ENCODE measurements at places on chromosomes 12 and 14. TPM values are rescaled to one million over a fixed set of nuclear protein-coding genes. Genes with fewer than 3 reads are reported as not detected.

The NKX2-1 gene
- not detected for total RNA-seq

DNA sequence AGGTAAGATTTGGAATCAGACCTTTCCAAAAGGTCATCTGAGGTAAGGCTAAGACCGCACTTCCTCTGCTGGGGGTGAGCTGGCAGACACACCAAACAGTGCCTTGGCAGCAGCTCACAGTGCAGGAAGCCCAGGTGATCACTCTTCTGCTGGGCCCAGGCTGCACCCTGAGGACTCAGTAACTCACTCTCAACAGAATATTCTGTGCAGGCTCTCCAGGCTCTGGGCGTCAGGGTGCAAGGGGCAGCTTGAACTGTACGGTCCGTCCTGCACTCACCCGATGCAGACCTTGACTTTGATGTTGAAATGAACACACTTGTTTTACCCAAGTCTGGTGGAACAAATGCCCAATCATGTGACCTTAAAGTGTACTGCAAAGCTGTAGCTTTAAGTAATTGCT, 6.0 kb downstream of the ALKBH2 start:
- no peak for DNase-seq

DNA sequence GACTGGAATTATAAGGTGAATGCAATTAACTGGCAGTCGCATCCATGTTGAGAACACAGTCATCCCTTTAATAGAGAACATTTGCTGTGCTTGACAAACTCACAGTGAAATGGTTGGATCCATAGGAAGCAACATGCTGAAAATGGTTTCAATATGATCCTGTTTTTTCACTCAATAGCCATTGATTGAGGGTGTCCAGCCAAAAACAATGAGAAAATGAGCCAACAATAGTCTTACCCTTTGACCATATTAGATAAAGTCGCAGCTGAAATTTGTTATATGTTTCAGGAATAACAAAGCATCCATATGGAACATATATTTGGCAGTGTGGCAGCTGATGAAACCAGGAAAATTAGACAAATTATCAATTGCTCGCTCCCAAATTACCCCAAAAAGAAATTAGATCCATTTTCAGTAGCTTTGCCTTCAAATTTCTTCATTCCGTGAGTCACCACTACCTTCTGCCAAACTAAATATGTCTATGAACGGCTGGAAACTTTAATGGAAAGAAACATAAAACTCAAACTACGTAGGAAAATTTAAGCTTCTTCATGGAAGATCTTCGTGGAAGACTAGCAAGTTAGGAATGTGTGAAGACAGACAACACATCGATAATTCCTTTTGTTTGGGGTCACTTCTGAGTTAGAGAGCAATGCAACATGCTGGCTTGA, 17.4 kb downstream of the IGF1 start:
- DNase-seq = no peak

GRCh38 chr14:61756135-61756534, 6.1 kb upstream of the SNAPC1 start:
- no peak for DNase-seq

- no peak for DNase-seq
Observed at GRCh38 chr12:24943947-24944600, 4.8 kb downstream of the BCAT1 start.

DNA sequence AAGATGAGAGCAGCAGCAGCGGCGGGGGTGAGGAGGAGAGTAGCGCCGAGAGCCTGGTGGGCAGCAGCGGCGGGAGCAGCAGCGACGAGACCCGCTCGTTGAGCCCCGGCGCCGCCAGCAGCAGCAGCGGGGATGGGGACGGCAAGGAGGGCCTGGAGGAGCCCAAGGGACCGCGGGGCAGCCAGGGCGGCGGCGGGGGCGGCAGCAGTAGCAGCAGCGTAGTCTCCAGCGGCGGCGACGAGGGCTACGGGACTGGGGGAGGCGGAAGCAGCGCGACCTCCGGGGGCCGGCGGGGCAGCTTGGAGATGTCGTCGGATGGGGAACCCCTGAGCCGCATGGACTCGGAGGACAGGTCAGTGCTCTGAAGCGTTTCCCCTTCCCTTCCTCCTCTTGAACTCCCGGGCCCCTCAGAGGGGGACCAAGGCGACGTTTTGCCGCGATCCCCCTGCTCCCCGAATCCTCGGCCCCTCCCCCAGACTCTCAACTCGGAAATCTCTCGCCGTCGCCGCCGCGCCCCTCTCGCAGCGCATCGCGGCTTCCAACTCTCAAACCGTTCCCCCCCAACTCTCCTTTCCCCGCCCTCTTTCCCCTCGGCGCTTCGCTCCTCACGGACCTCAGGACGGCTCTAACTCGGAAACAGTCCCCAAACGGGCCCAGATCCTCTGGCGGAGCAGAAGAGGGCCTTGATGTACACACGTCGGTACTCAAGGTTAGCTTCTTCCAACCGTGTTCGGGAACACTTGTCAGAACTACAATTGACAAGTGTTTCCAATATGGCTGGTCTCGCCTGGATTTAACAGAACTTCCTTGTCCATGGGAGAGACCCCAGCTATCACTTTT, 947 bp downstream of the AEBP2 start:
- peak; percentile 81 for DNase-seq

DNA sequence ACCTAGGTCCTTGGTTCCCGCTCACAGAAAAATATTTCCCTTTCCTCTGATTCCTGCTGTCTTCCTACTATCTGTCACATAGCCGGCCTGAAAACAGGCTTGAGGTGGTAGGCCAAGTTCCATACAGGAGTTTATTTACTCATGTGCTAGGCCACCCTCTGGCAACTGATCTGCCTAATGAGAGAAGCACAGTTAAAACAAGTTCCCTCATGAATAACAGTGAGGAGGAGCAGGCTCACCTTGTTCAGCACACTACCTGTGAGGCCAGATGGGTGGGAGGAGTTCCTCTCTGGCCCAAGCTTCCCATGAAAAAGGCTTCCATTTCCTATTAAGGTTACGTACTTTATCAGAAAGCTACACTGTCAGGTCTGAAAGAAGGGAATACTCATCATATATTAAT, 206.0 kb downstream of the MYRFL start:
- DNase-seq = no peak

The KERA gene
- total RNA-seq = not detected

The SOX5 gene
- total RNA-seq = 79.5 TPM

DNA sequence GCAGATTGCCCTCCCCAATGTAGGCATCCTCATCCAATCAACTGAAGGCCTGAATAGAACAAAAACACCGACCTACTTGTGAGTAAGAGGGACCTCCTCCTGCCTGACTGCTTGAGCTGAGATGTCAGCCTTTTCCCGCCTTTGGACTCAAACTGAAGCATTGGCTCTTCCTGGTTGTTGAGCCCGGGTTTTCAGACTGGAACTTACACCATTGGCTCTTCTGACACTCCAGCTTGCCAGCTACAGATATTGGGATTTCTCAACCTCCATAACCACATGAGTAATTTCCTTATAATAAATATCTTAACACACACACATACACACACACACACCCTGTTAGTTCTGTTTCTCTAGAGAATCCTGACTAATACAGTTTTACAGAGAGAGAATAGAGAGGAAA, 173.4 kb upstream of the NTF3 start:
- no peak for DNase-seq

The C1RL gene
- total RNA-seq = 18.3 TPM

DNA sequence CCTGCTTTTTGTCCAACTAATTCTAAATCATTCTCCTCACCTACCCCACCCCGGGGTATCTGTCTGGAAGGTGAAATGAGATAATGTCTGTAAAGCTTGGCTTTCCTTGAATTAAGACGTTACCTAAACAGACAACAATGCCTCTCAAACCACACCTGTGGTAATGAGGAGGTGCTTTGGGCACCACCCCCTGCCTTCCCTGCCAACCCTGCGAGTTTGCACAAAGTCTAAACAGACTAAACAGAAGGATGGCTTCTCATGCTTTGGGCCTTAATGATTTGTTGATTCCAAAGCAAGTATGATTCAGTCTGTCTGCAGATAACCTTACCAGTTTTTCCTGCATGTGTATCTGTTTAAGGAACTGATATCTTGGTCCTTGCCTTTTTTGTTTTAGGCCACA, 82.4 kb downstream of the ZFC3H1 start:
- DNase-seq = no peak

GRCh38 chr12:40947797-40948196, 240.3 kb upstream of the PDZRN4 start:
- DNase-seq = no peak

DNA sequence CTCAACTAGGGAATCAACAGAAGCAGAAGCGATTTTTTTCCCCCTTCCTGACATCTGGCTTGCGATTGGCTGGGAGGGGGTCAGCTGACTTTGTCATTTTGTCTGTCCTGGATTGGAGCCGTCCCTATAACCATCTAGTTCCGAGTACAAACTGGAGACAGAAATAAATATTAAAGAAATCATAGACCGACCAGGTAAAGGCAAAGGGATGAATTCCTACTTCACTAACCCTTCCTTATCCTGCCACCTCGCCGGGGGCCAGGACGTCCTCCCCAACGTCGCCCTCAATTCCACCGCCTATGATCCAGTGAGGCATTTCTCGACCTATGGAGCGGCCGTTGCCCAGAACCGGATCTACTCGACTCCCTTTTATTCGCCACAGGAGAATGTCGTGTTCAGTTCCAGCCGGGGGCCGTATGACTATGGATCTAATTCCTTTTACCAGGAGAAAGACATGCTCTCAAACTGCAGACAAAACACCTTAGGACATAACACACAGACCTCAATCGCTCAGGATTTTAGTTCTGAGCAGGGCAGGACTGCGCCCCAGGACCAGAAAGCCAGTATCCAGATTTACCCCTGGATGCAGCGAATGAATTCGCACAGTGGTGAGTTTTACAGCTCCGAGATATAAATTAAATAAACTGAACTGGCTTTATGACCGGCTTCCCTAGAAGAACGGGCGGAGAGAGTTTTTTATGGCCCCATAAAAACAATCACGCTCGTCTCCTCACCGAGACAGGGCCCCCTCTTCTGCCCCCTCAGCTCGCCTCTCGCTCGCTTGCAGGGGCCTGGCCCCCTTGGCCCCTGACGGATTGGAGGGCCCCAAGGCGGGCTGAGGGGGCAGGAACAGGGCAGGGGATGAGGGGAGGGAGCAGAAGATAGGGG, at the start of gene HOXC6:
Gene HOXC6, plus strand, starts transcription at position 127 of the 888 bp plus-strand sequence. Its CDS starts 82 bp downstream, at position 209.
- no peak for DNase-seq

The EPYC gene
- not detected for total RNA-seq

GRCh38 chr12:77724367-77724957, 106.2 kb upstream of the NAV3 start:
- peak; percentile 43 for DNase-seq

- no peak for DNase-seq
Observed at GRCh38 chr12:101866615-101867373, 10.6 kb upstream of the DRAM1 start.

The BBOF1 gene
- total RNA-seq = 2.0 TPM

- DNase-seq = no peak
Observed at GRCh38 chr12:50695961-50696360, 67.9 kb upstream of the ATF1 start.
